T-cell (primary cell): ENCODE measurements at places on chromosomes 13 and 19. TPM values are rescaled to one million over a fixed set of nuclear protein-coding genes. Genes with fewer than 3 reads are reported as not detected.

GRCh38 chr13:105083992-105084391 lies 1451.5 kb downstream of the EFNB2 start:
- no peak overlapping the region for H3K4me3 ChIP-seq
- H3K27ac ChIP-seq = no peak overlapping the region
- H3K27me3 ChIP-seq = no peaks in the 10 kb centered on the region
- no peaks in the 10 kb centered on the region for H3K36me3 ChIP-seq

- H3K4me3 ChIP-seq = no peak overlapping the region
- no peak overlapping the region for H3K27ac ChIP-seq
- H3K27me3 ChIP-seq = no peaks in the 10 kb centered on the region
- H3K36me3 ChIP-seq = no peaks in the 10 kb centered on the region
- no peak for DNase-seq
- no peaks in the 10 kb centered on the region for H3K4me1 ChIP-seq
Observed at GRCh38 chr13:33218020-33218419, 67.5 kb downstream of the STARD13 start.

GRCh38 chr13:45200701-45201232 lies at the start of gene KCTD4:
Gene KCTD4 (minus strand): TSS chr13:45201045. CDS start chr13:45194567, 6,478 bp downstream.
- H3K4me1 ChIP-seq = no peaks in the 10 kb centered on the region
- H3K36me3 ChIP-seq = no peaks in the 10 kb centered on the region
- H3K4me3 ChIP-seq = no peak within 1 kb of the TSS
- no peak for DNase-seq

DNA sequence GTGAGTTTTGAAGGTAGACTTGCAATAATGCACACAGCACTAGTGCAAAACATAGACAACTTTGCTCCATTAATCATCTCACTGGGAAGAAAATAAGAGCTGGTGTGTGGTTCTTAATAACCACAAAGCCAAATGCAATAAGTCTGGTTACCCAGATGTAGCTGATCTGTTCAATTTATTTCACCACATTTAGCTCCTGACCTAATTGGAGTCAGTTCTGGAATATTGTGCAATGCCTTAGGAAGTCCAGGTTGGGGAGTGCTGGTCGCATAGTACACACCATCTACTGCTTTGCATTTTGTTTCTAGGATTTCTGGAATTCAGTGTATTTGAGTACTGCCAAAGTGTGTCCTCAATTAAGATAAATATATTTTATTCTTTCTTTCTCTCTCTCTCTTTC lies 483.3 kb upstream of the SPRY2 start:
- no peak for DNase-seq
- H3K27ac ChIP-seq = no peak overlapping the region
- no peaks in the 10 kb centered on the region for H3K27me3 ChIP-seq
- H3K36me3 ChIP-seq = no peaks in the 10 kb centered on the region

GRCh38 chr19:46950526-46951170 lies 69.0 kb upstream of the NPAS1 start:
- peaks cover 4% of the 10 kb centered on the region for H3K36me3 ChIP-seq
- H3K4me3 ChIP-seq = no peak overlapping the region
- H3K4me1 ChIP-seq = peaks cover 61% of the 10 kb centered on the region

DNA sequence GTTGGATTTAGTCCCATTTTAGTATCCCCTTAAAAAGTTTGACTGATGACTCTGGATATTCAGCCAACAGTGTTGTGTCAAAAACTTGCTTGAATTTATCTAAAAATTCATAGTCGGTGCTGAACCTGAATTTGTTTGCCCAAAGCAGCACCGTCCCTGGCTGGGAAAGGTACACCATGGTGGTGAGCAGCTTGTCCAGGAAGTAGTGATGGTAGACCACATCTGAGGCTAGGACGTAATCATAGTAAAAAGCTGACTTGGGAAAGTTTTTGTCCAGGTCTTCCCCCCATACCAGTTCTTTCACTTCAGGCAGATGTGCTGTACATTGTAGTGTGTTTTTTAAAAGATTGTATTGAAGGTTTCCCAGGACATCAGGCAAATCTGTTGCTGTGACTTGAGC lies 8.8 kb downstream of the METTL21C start:
- H3K4me1 ChIP-seq = peaks cover 18% of the 10 kb centered on the region
- no peaks in the 10 kb centered on the region for H3K27me3 ChIP-seq
- H3K4me3 ChIP-seq = no peak overlapping the region
- no peak for DNase-seq
- no peak overlapping the region for H3K27ac ChIP-seq

GRCh38 chr13:29436721-29437280 lies 158.7 kb downstream of the SLC7A1 start:
- H3K27me3 ChIP-seq = peaks cover 18% of the 10 kb centered on the region
- H3K27ac ChIP-seq = no peak overlapping the region
- no peaks in the 10 kb centered on the region for H3K4me1 ChIP-seq
- H3K4me3 ChIP-seq = no peak overlapping the region

GRCh38 chr19:51240866-51241265 lies 10.0 kb upstream of the SIGLECL1 start:
- no peaks in the 10 kb centered on the region for H3K36me3 ChIP-seq
- no peak overlapping the region for H3K4me3 ChIP-seq
- H3K27me3 ChIP-seq = no peaks in the 10 kb centered on the region
- DNase-seq = no peak
- no peaks in the 10 kb centered on the region for H3K4me1 ChIP-seq

DNA sequence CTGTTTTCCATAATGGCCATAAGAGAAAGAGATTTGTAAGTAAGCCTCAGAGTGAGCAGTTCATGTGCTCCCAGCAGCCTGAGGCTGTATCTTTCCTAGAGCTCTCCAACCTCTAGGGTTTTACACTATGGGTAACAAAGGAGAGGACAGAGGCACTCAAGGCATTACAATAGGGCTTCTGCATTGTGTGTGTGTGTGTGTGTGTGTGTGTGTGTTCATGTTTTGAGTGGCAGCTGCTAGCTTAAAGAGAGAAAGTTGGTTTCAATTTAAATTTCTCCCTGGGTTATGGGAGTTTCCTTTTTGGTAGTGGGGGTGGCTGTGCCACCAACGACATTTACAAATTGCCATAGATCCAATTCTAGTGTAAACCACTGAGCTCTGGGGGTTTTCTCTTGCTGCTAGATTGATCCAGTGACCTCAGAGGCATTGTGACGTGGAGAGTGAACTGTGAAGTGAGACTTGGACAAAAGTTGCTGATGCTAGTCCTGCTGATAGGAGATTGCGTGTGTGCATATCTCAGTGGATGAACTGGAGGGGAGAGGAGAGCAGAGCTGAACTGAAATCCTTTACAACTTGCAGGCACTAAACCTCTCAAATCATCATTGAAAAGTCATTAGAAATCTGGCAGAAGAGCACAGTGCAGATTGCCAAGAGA lies 67.2 kb upstream of the OLFM4 start:
- DNase-seq = no peak
- H3K36me3 ChIP-seq = no peaks in the 10 kb centered on the region
- H3K4me3 ChIP-seq = no peak overlapping the region
- no peaks in the 10 kb centered on the region for H3K27me3 ChIP-seq

DNA sequence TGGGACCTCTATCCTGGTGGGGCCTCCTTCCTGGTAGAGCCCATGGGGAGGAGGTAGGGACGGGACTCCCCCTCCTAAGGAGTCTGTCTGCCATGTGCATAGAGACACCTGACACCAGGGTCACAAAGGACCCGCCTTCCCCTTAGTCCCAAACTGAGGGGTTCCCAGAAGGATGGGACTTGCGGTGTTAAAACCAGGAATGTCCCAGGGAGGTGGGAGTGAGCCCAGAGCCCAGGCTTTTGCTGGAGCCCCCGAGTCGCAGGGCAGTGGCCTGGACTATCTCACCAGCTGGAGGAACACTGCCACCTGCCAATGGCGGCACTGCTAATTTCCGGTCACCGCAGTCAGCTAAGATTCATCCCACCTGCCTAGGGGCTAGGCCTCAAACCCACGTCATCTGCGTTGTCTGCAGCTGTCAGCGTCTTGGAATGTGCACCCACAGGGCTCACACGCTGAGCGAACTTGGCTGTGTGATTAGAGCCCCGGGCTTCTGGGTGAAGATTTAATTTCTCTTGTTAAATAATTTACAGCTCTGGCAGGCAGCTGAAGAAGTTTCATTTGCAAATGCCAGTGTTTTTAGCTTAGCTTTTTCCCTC lies 31.9 kb upstream of the ATP11A start:
- no peak for DNase-seq
- H3K36me3 ChIP-seq = no peaks in the 10 kb centered on the region
- no peaks in the 10 kb centered on the region for H3K4me1 ChIP-seq
- H3K4me3 ChIP-seq = no peak overlapping the region
- H3K27me3 ChIP-seq = no peaks in the 10 kb centered on the region

The ZNF665 gene
- 3.1 TPM for total RNA-seq

DNA sequence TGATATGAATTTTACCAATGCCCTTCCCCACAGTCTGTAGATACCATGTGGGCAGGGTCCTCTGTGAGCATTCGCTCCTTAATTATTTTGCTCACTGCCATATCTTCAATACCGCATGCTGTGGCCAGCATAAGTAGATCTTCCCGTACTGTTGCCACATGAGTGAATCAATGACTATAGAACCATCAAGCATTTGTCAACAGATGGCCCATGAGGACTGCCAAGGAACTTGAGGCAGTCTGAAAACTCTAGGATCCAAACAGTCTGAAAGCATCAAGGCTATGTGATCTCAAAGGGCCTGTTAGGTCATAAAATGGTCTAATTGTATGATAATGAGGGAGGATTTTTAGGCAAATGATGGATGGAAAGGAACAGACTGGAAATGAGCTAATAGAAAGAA lies 27.4 kb upstream of the GPR12 start:
- H3K27ac ChIP-seq = no peak overlapping the region
- peaks cover 27% of the 10 kb centered on the region for H3K27me3 ChIP-seq
- no peak for DNase-seq
- H3K36me3 ChIP-seq = no peaks in the 10 kb centered on the region
- peaks cover 21% of the 10 kb centered on the region for H3K4me1 ChIP-seq
- no peak overlapping the region for H3K4me3 ChIP-seq

DNA sequence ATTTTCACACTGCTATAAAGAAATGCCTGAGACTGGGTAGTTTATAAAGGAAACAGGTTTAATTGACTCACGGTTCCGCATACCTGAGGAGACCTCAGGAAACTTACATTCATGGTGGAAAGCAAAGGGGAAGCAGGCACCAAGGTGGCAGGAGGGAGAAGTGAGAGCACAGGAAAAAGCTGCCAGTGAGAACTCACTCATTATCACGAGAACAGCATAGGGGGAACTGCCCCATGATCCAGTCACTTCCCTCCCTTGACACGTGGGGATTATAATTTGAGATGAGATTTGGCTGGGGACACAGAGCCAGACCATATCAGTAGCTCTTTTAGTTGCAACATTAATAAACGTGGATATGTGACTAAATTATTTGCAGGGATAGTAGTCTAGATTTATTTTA lies 4.3 kb upstream of the KCTD4 start:
- H3K27ac ChIP-seq = no peak overlapping the region
- no peaks in the 10 kb centered on the region for H3K4me1 ChIP-seq
- H3K36me3 ChIP-seq = peaks cover 6% of the 10 kb centered on the region
- no peak for DNase-seq

The SLC17A7 gene
- not detected for total RNA-seq
